ENCODE measurements at places on chromosomes 2 and 18.

GRCh38 chr2:161982548-161983330, 91.3 kb downstream of the DPP4 start:
- H3K27me3 ChIP-seq: no peaks in the 10 kb centered on the region
- H3K4me3 ChIP-seq: no peak overlapping the region
- no peak overlapping the region for H3K27ac ChIP-seq
- DNase-seq: no peak
- H3K36me3 ChIP-seq: no peaks in the 10 kb centered on the region

GRCh38 chr2:133760376-133760775, 192.1 kb upstream of the NCKAP5 start:
- H3K27ac ChIP-seq: no peak overlapping the region
- no peak overlapping the region for H3K4me3 ChIP-seq
- H3K4me1 ChIP-seq: peaks cover 9% of the 10 kb centered on the region
- H3K36me3 ChIP-seq: no peaks in the 10 kb centered on the region

GRCh38 chr2:69036926-69037325, 23.9 kb downstream of the ANTXR1 start:
- H3K36me3 ChIP-seq: no peaks in the 10 kb centered on the region
- no peak overlapping the region for H3K4me3 ChIP-seq
- DNase-seq: no peak
- no peaks in the 10 kb centered on the region for H3K27me3 ChIP-seq
- peaks cover 13% of the 10 kb centered on the region for H3K4me1 ChIP-seq

- no peak overlapping the region for H3K27ac ChIP-seq
- H3K4me3 ChIP-seq: no peak overlapping the region
- no peaks in the 10 kb centered on the region for H3K27me3 ChIP-seq
- no peaks in the 10 kb centered on the region for H3K4me1 ChIP-seq
- no peaks in the 10 kb centered on the region for H3K36me3 ChIP-seq
Observed at GRCh38 chr2:59912042-59912441, 641.4 kb downstream of the BCL11A start.

- H3K4me1 ChIP-seq: peaks cover 48% of the 10 kb centered on the region
- no peaks in the 10 kb centered on the region for H3K36me3 ChIP-seq
- H3K4me3 ChIP-seq: no peak overlapping the region
Observed at GRCh38 chr2:30404319-30405259, 42.5 kb upstream of the LCLAT1 start.

DNA sequence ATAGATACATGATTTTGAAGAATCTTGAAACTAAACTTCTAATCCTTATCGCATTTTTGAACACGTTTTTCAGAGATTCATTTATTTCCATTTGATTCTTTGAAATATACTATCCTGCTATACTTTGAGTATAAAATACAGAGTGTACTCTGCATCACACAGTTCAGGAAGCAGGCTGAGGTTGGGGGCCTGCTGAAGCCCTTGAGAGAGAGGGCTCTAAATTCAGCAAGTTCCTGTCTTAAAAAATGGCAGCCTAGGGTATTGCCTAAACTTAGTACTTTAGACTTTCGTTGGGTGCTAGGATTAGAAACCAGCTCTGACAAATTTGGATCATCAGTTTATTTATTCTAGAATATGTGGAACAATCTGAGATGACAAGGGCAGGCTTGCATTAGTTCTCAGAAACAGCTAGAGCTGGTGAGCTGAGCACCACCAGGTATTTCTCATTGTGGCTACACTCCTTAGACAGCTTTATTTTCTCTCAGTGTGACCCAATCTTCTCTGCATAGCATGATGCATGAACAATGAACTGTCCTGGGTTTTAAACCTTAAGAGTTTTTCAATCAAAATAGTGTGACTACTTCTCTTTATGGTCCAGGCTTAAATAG, 49.1 kb downstream of the TFPI start:
- no peaks in the 10 kb centered on the region for H3K4me1 ChIP-seq
- H3K27ac ChIP-seq: no peak overlapping the region
- no peaks in the 10 kb centered on the region for H3K36me3 ChIP-seq
- DNase-seq: no peak
- H3K4me3 ChIP-seq: no peak overlapping the region
- H3K27me3 ChIP-seq: no peaks in the 10 kb centered on the region

GRCh38 chr18:40249390-40250080, 1705.5 kb upstream of the PIK3C3 start:
- no peaks in the 10 kb centered on the region for H3K36me3 ChIP-seq
- no peaks in the 10 kb centered on the region for H3K4me1 ChIP-seq
- H3K4me3 ChIP-seq: no peak overlapping the region
- no peaks in the 10 kb centered on the region for H3K27me3 ChIP-seq

DNA sequence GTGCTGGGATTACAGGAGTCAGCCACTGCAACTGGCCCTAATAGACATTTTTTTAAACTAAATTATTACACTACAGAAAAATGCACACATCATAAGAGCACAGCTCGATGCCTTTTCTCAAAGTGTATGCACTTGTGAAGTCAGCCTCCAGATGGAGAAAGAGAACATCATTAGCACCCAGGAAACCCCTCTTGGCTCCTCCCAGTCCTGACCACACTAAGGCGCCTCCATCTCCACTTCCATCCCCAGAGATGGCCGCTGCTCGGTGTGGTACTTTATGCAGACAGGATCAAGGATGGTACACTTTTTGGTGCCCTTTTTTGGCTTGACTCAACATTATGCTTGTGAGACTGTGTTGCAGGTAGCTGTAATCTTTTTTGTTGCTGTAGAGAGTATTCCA, 34.8 kb downstream of the RRM2 start:
- no peaks in the 10 kb centered on the region for H3K27me3 ChIP-seq
- peaks cover 4% of the 10 kb centered on the region for H3K4me1 ChIP-seq
- no peak overlapping the region for H3K27ac ChIP-seq
- H3K4me3 ChIP-seq: no peak overlapping the region
- no peaks in the 10 kb centered on the region for H3K36me3 ChIP-seq
- no peak for DNase-seq

DNA sequence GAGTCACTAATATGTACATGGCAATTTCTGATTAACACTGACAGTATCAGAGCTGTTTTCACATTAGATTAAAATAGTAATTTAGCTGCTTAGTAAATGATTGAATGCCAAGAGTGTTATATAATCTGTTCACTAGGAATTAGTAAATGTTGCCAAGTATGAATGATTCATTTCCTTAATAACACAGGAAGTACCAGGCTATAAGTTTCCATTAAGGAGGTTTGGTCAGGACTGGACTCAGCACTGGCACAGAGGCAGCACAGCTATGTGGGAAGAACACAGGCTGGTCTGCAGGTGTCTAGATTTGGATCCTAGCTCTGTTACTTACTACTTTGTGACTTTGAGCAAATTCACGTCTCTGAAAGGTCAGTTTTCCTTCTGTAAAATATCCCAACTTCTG, 97.2 kb downstream of the TDRD15 start:
- H3K27me3 ChIP-seq: no peaks in the 10 kb centered on the region
- no peaks in the 10 kb centered on the region for H3K4me1 ChIP-seq
- DNase-seq: no peak
- no peak overlapping the region for H3K27ac ChIP-seq
- H3K36me3 ChIP-seq: no peaks in the 10 kb centered on the region

GRCh38 chr2:9944330-9944758, 7.1 kb upstream of the GRHL1 start:
- DNase-seq: no peak
- no peaks in the 10 kb centered on the region for H3K36me3 ChIP-seq
- no peak overlapping the region for H3K27ac ChIP-seq
- peaks cover 5% of the 10 kb centered on the region for H3K4me1 ChIP-seq
- H3K27me3 ChIP-seq: no peaks in the 10 kb centered on the region

GRCh38 chr2:178455947-178456346, 4.8 kb downstream of the PJVK start:
- DNase-seq: no peak
- no peak overlapping the region for H3K4me3 ChIP-seq
- H3K36me3 ChIP-seq: no peaks in the 10 kb centered on the region

DNA sequence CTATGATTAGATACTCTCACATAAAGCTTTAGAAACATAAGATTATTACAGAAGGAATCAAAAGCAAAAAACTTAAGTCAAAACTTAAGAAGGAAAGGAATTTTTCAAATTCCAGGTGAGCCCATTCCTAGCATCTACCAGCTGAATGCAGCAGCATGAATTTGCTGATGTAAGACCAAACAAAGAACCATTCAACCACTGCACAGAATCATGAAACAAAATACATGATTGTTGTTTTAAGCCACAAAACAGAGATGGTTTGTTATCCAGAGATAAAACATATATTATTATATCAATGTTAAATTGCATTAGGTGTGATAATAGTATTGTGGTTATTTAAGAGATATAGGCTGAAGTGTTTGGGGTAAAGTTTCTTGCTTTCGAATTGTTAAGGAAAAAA, 29.0 kb downstream of the PIGN start:
- H3K27me3 ChIP-seq: no peaks in the 10 kb centered on the region
- H3K4me3 ChIP-seq: no peak overlapping the region
- no peak for DNase-seq
- no peaks in the 10 kb centered on the region for H3K4me1 ChIP-seq

DNA sequence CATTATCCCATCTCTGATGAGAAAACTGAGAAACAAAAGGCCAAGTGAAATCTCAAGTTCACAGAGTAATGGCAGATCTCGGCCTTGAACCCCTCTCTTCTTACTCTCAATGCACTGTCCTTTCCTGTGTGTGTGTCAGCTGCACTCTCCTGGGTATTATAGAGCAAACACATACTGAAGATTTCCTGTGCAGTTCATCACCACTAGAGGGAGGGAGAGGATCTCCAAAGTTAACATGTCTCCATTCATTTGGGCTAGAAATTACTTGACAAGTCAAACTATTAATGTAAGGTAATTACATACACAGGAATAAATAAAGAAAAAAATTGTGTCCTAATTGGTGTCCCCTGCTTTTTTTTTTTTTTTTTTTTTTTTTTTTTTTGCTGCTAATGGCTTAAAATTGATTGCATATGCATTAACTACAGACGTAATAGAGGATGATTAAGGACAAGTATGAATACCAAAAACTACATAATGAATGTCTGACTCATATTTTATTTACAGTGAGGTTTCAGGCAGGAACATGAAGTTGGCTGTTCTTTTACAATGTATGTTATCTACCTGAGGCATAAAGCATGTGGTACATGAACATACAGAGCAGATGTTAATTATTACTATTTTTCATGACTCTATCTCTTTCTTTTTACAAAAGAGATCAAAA, 269.2 kb downstream of the NYAP2 start:
- H3K27ac ChIP-seq: no peak overlapping the region
- H3K4me1 ChIP-seq: no peaks in the 10 kb centered on the region
- no peak overlapping the region for H3K4me3 ChIP-seq
- no peak for DNase-seq
- no peaks in the 10 kb centered on the region for H3K27me3 ChIP-seq
- no peaks in the 10 kb centered on the region for H3K36me3 ChIP-seq

- H3K27me3 ChIP-seq: no peaks in the 10 kb centered on the region
- H3K27ac ChIP-seq: no peak overlapping the region
- H3K36me3 ChIP-seq: no peaks in the 10 kb centered on the region
- no peaks in the 10 kb centered on the region for H3K4me1 ChIP-seq
- no peak for DNase-seq
Observed at GRCh38 chr2:54954158-54954557, 96.1 kb downstream of the RTN4 start.

DNA sequence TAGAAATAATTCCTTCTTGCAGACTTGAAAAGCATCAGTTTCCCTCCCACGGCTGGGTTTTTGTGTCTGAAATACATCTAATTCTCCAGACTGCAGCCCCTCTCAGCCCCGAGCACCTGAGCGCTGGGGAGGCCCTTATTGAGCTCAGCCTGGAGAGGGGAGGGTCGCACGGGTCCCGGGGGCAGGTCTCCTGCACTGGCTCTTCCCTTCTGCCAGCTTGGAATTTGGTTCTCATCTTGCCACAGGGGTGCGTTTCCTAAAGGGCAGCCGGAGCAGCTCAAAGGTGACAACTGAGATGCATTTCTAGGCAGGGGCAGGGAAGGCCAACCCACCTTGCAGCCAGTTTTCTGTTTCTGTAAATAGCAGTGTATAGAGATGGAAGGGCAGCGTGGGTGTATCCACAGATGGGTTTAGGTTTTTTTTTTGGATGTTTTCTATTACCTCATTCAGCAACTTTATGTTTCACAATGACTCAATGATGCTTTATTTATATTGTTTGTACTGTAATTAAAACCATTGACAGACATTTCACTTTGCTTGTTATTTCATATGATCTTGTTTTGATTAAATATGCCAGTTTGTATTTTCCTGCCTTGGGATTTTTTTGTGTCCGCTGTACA, 37.0 kb downstream of the GBX2 start:
- H3K27me3 ChIP-seq: no peaks in the 10 kb centered on the region
- H3K27ac ChIP-seq: no peak overlapping the region
- no peak overlapping the region for H3K4me3 ChIP-seq
- DNase-seq: no peak
- H3K4me1 ChIP-seq: no peaks in the 10 kb centered on the region
- H3K36me3 ChIP-seq: no peaks in the 10 kb centered on the region

GRCh38 chr18:62768558-62768943, 53.2 kb downstream of the PHLPP1 start:
- no peak overlapping the region for H3K27ac ChIP-seq
- no peaks in the 10 kb centered on the region for H3K27me3 ChIP-seq
- H3K36me3 ChIP-seq: no peaks in the 10 kb centered on the region
- no peak for DNase-seq
- no peaks in the 10 kb centered on the region for H3K4me1 ChIP-seq
- no peak overlapping the region for H3K4me3 ChIP-seq
